Osteoblast (primary cell): ENCODE measurements at places on chromosomes 1 and 21. TPM values are rescaled to one million over a fixed set of nuclear protein-coding genes. Genes with fewer than 3 reads are reported as not detected.

- peak; percentile 94 for DNase-seq
Measured at GRCh38 chr1:227318853-227319607, 738 bp upstream of the CDC42BPA start.

The CSF3R gene
- not detected in 2 replicates for total RNA-seq

The REN gene
- total RNA-seq, result not detected in 2 replicates

DNA sequence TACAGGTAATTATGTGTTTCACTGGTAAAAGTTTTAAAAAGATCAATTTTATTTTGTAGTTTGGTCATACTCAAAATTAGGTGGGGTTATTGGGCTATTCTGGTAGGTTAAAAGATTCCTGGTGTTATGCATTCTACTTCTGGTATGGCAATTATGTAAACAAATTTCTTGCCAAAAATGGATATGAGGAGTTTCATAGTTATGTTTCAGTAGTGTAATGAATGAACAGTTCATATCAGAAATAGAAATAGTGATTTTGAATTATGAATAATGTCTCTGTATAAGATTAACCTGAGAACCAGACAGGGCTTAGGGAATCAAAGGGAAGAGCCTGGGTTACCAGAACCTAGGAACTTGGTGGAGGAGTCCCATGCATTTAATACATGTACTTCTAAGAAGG is 15.9 kb downstream of the ATF6 start:
- no peak for DNase-seq

GRCh38 chr1:1975535-1975934 is 28.1 kb downstream of the CFAP74 start:
- DNase-seq, result no peak

The PCP4L1 gene
- total RNA-seq, result not detected in 2 replicates

DNA sequence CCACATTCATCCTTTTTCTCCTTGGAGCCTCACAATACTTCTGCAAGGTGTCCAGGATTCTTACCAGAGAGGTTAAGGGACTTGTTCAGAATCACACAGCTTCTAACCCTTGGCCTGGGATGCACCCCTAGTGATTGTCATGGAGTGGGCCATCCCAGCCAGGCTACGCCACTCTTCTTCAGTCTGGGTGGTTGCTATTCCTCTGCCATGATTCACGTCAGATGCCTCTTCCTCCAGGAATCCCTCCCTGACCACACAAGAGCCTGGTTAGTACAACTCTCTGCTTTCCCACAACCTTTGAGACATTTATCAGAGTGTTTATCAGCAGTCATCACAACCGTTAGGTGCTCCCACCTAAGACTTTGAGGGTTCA is 121.8 kb downstream of the EPHB2 start:
- peak; percentile 92 for DNase-seq

- DNase-seq, result no peak
Measured at GRCh38 chr1:171716616-171717015, 25.2 kb downstream of the VAMP4 start.

The KCNN3 gene
- under 0.01 TPM in 2 replicates for total RNA-seq

DNA sequence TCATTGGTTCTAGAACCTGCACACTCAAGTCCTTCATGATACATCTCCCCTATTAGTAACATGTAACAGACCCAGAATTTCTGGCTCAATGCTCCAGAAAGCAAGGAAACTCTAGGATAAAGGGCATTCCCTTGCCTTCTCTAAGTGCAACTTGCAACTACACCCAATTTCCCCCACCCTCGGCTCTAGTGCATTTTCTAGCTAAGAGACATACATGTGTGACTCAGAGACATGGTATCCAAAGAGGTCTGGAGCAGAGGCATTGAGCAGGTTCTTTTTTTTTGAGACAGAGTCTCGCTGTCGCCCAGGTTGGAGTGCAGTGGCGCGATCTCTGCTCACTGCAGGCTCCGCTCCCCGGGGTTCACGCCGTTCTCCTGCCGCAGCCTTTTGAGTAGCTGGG is 132.9 kb downstream of the ZC3H11B start:
- DNase-seq, result peak; percentile 65

- DNase-seq, result peak; percentile 94
Measured at GRCh38 chr1:64471218-64472039, 1.5 kb downstream of the CACHD1 start.

The PLEKHA6 gene
- total RNA-seq, result 0.29 and 0.36 TPM in 2 replicates

DNA sequence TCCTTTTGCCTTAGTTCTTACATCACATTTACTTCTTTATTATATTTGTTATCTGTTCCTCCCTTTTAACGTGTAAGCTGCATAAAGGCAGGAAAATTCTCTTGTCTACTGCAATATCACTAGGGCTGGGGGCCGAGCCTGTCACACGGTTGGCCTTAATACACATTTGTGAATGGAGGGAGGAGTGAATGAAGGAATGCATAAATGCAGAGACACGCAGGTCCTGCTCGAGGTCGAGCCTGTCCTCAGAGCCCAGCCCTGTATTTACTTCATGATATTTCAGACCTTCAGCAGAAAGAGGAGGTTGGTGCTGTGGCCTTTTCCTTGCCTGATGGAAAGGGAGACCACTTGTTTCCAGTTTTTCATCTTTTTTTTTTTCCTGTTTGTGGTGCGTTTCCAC is 671.3 kb downstream of the PTPRU start:
- no peak for DNase-seq

The SYT11 gene
- 33.3 and 34.5 TPM in 2 replicates for total RNA-seq

DNA sequence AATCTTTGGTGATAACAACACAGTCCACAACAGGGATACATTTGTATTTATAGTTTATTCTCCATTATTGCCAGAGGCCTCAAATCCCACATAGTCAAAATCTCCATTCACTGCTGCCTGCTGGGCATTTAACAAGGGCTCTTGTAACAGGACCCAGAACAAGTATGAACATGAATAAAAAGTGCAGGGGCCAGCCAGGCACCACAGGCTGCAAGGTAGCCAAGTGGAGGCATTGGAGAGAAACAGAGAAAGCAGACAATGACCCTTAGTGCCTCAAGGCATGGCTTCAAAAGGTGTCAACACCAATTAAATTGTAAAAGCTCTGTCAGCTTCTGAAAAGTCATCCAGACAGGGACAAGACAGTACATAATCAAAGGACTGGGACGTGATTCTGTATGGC is 116.8 kb downstream of the ATP6V1G3 start:
- DNase-seq, result no peak

DNA sequence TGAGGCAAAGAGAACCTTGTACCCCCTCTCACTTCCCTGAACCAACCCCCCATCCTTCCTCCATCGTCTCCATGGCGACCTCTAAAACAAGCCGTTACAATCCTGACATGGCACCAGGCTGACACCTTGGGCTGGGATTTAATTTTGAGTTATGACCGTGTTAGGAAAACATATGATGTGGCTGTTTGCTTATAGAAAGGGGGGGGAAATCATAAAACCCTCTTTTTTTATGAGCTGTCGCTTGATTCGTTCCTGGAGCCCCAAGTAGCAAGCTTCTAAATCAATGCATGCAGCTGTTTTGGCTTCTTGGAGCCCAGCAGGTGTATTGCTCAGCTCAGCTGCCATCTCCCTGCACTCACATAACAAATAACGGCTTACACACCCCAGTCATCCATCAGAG is 301.2 kb upstream of the SPAG17 start:
- no peak for DNase-seq

The CCDC181 gene
- total RNA-seq, result 0.29 and 0.36 TPM in 2 replicates

DNA sequence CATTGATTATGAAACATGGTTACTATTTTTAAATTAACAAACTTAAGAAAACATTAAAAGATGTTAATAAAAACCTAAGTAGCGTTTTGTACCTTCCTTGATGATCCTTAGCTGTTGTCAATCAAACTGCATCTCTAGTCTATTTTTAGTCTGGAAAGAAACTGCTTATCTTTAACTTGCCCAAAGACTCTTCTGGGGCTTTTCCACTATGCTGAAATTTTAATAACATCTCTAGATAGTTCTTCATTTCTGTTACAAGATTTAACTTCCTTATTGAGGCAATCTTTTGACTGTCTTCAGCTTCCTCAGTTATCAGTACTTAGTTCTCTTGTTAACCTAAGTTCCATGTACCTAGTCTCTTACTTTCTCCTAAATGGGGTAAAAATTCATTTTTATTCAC is 135.9 kb upstream of the HMCN1 start:
- DNase-seq, result no peak

GRCh38 chr1:151720554-151720953 is 768 bp upstream of the RIIAD1 start:
- DNase-seq, result peak; percentile 90

DNA sequence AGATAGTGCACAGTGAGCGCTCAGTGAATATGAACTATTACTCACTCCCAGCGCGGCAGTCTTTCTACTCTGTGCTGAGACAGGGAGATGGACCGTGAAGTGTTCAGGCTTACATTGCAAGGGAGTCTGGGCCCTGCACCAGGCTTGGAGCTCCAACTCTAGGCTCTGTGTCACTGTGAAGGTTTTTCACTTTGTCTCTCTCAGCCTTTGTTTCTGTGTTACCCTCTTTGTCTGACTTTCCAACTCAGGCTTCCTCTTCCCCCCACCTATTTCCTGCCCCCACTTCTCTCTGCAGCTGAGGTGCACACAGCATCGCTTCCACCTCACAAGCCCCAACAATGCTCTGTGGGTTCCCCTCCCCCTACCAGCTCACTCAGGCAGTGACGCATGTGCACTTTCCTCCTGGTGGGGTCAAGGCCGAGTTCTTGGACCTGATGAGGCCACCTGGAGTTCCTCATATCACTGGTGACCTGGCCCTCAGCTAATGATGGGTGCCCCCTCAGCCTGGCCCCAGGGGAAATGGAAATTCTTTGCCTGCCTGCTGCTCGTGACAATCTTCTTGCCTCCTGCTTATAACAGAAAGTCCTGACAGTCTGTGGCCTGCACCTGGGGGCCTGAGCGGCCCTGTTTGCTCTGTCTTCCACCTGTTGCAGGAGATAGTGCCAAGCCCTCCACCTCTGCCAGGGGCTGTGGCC is 1.1 kb upstream of the LCK start:
- no peak for DNase-seq

- peak; percentile 58 for DNase-seq
Measured at GRCh38 chr21:42218836-42219605, at the start of gene ABCG1. Gene ABCG1 (plus strand): TSS chr21:42219140. CDS start chr21:42219263, 123 bp downstream.

DNA sequence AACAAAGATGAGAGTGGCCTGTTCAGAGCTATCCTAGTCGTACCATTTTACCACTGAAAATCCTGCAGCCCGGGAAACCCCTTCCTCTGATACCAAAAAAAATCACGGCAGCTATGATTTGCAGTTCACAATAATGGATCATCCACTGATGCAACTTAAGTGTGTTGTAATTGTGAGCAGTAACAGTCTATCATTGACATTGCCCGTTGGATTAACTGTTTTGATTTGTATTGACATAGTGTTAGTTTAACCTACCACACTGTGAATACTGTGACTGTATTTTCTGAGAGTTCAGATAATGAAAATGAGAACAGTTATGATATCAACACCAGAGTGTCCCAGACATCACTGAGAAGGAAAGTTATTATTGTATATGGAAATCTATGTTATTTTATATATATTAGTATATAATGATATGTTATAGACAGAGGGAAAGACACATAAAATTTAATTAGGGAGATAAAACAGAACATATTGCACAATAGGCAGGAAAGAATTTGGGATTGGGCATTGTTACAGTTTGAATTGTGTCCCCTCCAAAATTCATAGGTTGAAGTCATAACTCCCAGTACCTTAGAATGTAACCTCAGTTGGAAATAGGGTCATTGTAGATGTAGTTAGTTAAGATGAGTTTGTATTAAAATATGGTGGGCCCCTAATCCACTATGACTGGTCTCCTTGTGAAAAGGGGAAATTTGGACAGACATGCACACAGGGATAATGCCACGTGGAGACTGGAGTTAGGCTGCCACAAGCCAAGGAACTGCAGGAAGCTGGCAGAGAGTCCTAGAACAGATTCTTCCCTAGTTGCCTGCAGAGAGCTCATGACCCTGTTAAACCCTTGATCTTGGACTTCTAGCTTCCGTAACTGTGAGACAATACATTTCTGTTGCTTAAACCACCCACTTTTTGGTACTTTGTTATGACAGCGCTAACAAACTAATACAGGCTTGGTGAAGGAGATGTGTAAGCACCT is 54.4 kb downstream of the TLCD4 start:
- no peak for DNase-seq

The RNU1-4 gene
- total RNA-seq, result under 0.01 TPM in 1 of 2 replicates, not detected in the other

- no peak for DNase-seq
Measured at GRCh38 chr1:115717541-115717940, 51.0 kb downstream of the CASQ2 start.

The BARHL2 gene
- not detected in 2 replicates for total RNA-seq

The PKN2 gene
- total RNA-seq, result 41.5 and 43.4 TPM in 2 replicates

DNA sequence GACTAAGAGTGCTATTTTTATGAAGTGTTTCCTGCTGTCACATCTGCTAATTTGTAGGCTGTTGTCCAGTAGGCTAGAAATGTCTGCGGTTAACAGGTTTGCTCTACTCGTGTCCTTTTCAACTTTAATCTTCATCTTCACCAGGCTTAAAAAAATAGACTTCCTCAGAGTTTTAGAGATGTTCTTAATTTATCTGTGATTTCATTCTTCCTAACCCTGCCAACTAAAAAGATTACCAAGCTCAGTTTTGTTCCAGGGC is 66.8 kb downstream of the SASS6 start:
- no peak for DNase-seq

DNA sequence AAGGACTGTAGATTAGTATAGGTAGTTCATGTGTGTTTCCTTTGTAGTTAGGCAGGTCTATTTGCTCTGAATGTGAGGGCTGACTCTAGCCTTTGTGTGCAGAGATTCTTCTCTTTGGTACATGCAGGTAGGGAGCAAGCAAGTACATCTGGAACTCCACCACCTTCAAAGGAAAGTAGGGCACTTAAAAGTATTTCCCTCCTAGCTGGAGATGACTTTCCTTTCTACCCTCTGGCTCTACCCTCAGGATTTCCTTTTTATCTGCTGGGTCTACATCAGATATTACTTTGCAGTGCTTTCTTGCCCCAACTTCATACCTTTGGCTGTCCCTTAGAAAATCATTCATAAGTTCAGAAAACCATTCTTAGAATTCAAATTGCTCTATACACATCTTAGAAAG is 91.7 kb upstream of the HIVEP3 start:
- no peak for DNase-seq

The S100A12 gene
- total RNA-seq, result not detected in 2 replicates

The LENEP gene
- total RNA-seq, result 0.88 TPM in 1 of 2 replicates, not detected in the other

- DNase-seq, result no peak
Measured at GRCh38 chr1:11280719-11281376, 7.8 kb downstream of the UBIAD1 start.

- DNase-seq, result peak; percentile 87
Measured at GRCh38 chr1:9197186-9198099, 37.1 kb upstream of the H6PD start.

DNA sequence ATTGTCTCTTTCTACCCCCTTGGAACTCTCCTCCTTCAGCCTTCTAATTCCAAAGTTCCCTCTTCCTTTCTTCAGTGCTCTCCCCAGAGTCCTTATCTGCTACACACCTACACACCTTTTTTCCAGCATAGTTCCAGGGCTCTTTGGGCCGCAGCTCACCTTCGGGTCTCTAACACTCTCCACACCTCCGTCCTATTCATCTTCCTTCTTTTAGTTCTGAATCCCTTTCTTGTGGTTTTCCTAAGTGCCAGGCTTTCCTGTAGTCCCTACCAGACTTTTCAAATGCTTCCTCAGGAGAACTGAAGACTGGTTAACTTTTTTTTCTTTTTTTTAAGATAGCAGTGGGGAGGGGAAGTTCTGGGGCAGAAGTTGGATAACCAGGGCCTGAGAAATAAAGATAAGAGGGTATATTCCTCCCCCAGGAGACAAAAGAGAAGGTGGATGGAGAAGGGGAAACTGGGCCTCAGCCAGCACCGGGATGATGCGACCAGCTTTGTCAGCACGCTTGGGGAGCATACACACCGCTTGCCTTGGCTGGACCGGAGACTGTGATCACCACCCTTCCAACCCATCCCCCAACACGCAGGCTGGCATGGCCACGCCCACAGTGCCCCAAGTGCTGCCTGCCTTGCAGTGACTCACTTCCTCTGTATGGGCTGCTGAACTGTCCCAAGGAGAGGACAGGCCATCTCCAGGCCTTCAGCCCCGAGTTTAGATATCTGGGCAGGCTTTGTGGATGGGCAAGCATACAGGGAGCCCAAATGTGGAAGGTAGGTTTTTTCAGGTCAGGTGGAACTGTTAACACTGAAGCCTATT is 2.5 kb upstream of the CERS2 start:
- DNase-seq, result peak; percentile 94
